Ascending aorta (tissue), 2 donors: ENCODE measurements at places on chromosomes 2 and 18.

- DNase-seq = no peak
Observed at GRCh38 chr2:137261881-137262585, 496.7 kb downstream of the THSD7B start.

DNA sequence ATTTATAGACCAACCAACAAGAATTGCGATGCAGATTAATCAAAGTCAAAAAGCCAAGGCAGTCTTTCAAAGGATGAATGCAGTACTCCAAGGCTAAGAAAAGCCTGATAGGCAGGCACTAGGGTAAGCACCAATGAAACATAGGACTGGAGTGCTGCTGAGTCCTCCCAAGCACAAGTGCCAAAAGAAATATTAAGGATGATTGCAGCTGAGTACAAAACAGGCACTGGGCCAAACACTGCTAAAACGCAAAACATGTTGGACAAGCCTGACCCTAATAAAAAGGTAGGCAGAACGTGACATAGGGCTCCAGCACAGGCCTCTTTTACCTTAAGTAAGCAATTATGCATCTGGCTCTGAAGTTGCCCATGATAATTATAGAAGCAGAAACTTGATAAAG is 160.1 kb upstream of the LRP1B start:
- DNase-seq = no peak

GRCh38 chr2:206970589-206971360 is 31.5 kb downstream of the CPO start:
- no peak for DNase-seq

GRCh38 chr2:235467588-235467987 is 26.3 kb upstream of the AGAP1 start:
- DNase-seq = no peak

- DNase-seq = no peak
Observed at GRCh38 chr2:199462347-199462955, 4.7 kb upstream of the SATB2 start.

- DNase-seq = no peak
Observed at GRCh38 chr2:7697052-7697451, 779.8 kb downstream of the RNF144A start.

DNA sequence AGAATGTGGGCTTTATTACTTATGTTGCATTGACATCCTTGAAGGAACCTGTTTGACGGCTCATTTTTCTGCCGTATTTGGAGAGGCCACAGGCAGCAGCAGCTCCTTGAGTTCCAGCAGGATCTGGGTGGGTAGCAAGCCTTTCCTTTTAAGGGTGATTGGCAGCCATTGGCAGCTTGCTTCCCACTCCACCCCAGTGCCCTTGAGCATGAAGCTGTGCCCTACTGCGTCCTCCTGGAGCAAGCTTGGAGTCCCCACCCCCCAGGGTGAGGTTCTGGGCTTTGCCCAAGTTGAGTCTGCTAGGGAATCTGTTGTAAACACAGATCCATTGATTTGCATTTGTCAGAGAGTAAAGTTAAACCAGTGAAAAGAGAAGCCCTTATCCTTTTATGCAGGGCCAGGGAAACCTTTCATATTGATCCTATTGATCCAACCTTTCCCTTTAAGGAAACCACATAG is 9.2 kb downstream of the ONECUT2 start:
- no peak for DNase-seq

- no peak for DNase-seq
Observed at GRCh38 chr2:224405841-224406370, 4.0 kb upstream of the FAM124B start.

GRCh38 chr2:187312718-187313282 is 135.3 kb downstream of the CALCRL start:
- no peak for DNase-seq

- no peak for DNase-seq
Observed at GRCh38 chr2:31413862-31414550, 536 bp downstream of the XDH start.
